ENCODE measurements at places on chromosomes 16 and 17. TPM values are rescaled to one million over a fixed set of nuclear protein-coding genes. Genes with fewer than 3 reads are reported as not detected.

DNA sequence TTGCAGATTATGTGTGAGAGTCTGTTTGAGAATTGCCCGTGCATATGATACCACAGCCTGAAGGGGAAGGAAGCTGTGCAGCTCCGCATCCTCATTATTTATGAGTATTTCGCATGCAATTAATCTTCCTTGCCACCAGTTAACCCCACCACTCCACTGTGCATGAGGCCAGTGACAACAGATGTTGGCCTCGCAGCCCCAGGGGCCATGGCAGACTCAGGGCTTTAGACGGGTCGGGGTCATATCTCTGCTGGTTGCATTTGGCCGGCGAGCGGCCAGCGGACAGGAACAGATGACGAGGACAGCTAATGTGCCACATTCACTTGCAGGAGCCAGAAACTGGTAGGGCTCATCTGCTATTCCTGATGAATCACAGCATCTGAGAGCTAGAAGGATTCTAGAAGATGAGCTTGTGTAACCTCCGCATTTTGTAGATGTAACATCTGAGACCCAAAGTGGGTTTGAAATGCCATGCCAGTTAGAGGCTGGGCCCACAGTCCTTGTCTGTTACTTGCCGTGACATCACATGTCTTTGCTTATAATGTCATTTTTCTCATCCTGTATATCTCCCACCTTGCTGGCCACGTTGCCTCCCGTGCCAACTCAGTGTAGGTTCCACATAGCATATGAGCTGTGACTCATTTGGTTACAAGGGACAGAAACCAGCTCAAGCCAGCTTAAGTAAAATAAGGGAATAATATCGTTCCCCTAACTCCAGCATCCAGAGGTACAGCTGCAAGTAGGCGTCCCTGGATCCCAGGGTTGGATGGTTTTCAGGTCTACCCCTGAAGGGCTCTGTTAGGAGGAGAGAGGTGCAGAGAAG, 137.2 kb downstream of the SNX29 start:
- DNase-seq: no peak

DNA sequence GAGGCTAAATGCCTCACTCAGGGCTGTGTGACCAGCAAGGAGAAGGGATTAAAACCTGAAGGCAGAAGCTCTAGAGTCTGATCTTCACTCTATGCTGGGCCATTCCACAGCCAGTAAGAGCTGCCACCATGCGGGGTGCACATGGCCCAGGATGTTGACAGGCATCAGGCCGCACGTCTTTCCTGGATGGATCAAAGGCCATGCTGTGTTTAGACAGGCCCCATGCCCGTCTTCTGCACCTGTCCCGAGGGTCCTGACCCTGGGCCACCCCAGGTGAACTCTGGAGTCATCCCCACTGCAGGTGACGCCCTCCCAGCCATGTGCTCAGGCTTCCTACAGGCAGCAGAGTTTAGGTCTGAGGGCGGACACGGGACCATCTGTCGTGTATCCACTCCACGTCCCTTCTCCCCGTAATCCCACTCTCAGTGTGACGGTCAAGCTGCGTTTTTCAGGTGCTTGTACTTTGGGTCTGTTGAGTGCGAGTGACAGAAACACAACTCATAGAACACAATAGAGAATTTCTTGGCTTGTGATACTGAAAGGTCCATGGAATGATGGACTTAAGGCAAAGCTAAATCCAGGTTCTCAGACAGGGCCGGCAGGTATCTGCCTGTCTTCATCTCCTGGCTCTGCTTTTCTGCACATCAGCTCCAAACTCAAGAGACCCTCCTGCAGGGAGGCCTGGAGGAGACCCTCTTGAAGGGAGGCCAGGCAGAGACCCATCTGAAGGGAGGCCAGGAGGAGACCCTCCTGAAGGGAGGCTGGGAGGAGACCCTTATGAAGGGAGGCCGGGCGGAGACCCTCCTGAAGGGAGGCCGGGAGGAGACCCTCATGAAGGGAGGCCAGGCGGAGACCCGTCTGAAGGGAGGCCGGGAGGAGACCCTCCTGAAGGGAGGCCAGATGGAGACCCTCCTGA, 13.2 kb downstream of the ZNF469 start:
- DNase-seq: no peak

GRCh38 chr16:86099326-86099725, 200.4 kb downstream of the IRF8 start:
- no peak for DNase-seq

GRCh38 chr17:73703192-73703591, 58.9 kb upstream of the SDK2 start:
- DNase-seq: no peak

DNA sequence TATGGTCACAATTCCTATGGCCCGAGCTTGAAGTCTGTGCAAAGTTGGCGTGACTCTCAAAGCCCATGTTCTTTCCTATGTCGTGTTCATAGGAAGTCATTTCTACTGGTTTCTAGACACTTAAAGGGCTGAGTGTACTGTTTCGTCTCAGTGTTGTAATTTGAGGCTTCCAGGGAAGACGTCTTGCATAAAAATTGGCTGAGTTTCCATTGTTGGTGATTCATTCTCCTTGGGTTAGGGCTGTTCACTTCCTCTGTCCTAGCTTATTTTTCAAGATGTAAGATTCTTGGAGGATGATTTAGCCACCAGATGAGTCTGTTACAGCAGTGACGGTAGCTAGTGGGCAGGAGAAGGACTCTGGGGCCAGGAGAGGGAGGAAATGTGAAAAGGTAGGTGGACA, 43.1 kb downstream of the PIK3R5 start:
- peak; percentile 33 for DNase-seq

GRCh38 chr16:50228364-50228868, 37.9 kb upstream of the ADCY7 start:
- no peak for DNase-seq

- peak; percentile 85 for DNase-seq
Observed at GRCh38 chr16:83802135-83802534, 5.6 kb upstream of the HSBP1 start.

DNA sequence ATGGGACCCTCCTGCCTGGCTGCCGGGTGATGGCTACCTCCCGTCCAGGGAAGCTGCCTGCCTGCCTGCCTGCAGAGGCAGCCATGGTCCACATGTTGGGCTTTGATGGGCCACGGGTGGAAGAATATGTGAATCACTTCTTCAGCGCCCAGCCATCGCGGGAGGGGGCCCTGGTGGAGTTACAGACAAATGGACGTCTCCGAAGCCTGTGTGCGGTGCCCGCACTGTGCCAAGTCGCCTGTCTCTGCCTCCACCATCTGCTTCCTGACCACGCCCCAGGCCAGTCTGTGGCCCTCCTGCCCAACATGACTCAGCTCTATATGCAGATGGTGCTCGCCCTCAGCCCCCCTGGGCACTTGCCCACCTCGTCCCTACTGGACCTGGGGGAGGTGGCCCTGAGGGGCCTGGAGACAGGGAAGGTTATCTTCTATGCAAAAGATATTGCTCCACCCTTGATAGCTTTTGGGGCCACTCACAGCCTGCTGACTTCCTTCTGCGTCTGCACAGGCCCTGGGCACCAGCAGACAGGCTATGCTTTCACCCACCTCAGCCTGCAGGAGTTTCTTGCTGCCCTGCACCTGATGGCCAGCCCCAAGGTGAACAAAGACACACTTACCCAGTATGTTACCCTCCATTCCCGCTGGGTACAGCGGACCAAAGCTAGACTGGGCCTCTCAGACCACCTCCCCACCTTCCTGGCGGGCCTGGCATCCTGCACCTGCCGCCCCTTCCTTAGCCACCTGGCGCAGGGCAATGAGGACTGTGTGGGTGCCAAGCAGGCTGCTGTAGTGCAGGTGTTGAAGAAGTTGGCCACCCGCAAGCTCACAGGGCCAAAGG, 36.8 kb downstream of the NLRC5 start:
- no peak for DNase-seq

- DNase-seq: no peak
Observed at GRCh38 chr17:44381810-44382305, 7.6 kb downstream of the ITGA2B start.

DNA sequence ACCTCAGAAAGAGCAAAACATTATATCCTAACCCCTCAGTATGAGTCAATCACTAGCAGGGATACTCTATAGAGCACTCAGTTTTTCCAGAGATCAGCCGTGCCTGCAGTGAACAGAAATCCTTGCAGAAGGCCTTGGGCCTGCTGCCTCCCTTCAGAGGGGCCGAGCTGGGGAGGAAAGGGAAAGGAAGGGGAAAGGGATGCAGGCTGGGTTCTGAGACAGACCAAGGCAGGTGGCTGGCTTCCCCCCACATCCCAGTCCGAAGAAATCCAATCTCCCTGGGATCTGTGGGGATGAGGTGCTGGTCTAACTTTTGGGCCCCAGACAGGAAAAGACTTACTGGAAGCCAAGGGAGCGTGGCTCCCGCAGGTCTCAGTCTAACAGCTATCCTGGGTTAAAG, 25.3 kb downstream of the SRL start:
- DNase-seq: no peak

DNA sequence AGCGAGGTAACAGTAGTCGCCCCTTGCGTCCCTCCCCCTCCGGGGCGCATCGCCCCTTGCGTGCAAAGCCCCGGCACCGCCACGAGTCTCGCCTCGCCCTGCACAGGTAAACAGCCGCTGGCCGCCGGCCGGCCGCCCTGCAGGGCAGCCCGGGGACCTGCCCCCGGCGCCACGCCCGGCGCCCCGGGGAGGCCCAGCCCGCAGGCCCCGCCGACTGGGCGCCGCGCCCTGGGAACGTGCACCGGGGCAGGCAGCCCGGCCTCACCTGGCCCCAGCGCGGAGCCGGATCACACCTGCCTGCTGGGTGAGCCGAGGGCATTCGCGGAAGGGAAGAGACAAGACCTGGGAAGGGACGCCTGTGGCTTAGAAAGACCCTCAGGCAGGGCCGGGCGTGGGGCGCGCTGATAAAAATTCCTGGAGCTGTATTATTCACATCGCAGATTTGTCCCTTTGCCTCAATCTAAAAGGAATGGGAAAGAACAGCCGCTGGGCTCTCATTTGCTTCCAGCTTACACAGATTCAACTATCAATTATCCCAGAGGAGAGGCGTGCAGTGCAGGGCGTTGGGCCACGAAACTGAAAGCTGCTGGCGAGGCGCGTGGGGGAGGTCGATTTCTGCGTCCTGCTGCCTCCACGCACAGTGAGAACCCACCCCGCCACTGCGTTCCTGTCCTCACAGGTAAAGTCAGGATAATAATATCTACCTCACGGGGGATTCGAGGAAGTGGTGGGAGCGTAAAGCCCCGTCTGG, 451.9 kb downstream of the SLC39A11 start:
- no peak for DNase-seq

- DNase-seq: peak; percentile 51
Observed at GRCh38 chr17:80851277-80851925, 140.2 kb upstream of the CHMP6 start.

DNA sequence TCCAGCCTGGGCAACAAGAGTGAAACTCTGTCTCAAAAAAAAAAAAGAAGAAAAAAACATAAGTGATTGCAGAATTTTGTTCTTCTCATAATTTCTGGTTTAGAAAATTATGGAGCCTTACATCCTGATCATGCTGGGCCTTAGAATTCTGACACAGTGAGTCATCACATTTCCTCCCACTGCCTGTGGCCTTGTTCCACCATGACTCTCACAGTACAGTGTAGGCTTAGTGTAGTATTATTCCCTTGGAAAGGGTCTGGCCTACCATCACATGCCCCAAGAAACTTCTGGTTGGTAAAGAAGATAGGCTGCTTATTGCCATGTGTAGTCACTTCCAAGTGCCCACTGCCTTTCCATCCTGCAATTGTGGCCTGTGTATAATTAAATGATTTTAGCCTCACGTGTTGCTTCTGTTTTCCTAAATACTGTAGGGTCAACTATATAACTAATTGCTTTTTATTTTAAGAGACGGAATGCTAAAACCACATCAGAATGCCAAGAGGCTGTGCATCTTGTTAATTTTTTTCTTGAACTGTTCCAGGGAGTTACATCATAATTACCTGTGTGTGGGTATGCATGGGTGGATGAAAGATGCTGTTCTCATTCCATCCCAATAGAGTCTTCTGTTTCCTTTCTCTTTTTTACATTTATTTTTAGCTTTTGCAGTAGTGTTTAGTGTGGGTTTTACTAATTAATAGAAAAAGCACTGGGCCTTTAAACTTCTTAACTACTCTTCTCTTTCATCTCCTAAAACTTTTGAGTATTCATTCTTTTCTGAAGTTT, 25.9 kb downstream of the OGFOD1 start:
- peak; percentile 86 for DNase-seq

GRCh38 chr17:16906680-16907079, 65.2 kb downstream of the TNFRSF13B start:
- DNase-seq: no peak

DNA sequence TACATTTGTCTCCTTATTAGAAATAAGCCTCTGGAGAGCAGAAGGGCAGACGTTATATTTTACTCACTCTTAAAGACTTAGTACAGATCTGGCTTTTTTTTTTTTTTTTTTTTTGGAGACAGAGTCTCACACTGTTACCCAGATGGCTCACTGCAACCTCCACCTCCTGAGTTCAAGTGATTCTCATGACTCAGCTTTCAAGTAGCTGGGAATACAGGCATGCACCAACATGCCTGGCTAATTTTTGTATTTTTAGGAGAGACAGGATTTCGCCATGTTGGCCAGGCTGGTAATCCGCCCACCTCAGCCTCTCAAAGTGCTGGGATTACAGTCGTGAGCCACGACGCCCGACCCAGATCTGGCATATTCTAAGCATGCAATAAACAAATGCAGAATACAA, 36.4 kb upstream of the TMEM97 start:
- peak; percentile 34 for DNase-seq

Gene CCDC47
- 109 TPM for total RNA-seq

Gene CD300H
- not detected for total RNA-seq

Gene HYDIN
- total RNA-seq: 0.17 TPM

Gene SETD1A
- 5.3 TPM for total RNA-seq

Gene RPA1
- 21.3 TPM for total RNA-seq

Gene IGFALS
- not detected for total RNA-seq

Gene CHST6
- total RNA-seq: 1.9 TPM

Gene OR1F1
- total RNA-seq: not detected

Gene CD300A
- not detected for total RNA-seq

Gene KRT12
- not detected for total RNA-seq

Gene NOG
- 0.23 TPM for total RNA-seq

Measured in dermis blood vessel endothelial cell (primary cell).